HAP-1 (cell line): ENCODE measurements at places on chromosomes 7 and 10.

DNA sequence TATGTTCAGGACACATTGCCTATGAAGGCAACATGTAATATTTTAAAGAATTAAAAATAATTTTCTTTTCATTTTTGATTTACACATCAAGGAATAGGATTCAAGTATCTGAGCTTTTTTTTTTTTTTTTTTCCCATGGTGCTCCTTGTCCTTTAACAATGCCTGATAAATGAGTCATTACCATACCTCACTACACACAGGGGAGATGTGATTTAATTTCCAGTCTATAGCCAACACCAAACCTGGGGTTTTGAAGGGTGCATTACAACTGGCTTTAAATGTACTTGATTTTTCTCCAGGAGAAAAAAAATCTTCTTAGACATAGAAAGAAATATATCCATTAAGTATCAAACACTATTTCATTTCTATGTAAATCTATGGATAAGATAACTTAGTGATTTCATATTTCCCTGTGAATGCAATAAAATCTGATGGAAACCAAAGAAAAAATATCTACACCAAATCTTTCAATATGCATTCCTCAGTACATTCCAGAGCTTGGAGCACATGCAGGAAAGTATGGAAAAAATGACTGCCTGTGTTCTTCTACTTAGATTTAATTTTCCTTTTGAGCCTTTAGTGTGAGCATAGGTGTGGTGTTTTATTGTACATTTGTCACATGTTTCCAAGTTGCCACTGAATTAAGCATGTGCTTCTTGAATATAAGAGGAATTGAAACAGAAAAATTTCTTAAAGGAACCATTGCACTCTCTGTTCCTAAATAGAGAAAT is 204.8 kb upstream of the MEOX2 start:
- DNase-seq = no peak

DNA sequence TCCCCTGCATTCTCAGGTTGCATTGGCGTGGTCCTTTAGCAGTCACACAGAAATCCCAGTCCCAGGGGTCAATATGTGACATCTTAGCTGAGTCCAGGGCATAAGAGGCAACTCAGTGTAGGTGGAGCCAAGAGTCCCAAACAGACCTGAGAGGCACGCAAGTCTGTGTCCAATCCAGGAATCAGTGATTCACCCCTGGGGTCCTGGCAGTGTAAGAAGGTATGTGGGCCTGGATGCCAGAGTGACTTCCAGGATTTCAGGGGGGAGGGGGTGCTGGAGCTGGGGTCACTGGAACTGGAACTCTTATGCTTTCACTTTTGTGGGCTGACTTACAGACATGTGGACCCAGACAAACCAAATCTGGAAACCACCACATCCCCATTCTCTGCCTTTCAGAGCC is 26.8 kb downstream of the FRMPD2 start:
- DNase-seq = no peak

DNA sequence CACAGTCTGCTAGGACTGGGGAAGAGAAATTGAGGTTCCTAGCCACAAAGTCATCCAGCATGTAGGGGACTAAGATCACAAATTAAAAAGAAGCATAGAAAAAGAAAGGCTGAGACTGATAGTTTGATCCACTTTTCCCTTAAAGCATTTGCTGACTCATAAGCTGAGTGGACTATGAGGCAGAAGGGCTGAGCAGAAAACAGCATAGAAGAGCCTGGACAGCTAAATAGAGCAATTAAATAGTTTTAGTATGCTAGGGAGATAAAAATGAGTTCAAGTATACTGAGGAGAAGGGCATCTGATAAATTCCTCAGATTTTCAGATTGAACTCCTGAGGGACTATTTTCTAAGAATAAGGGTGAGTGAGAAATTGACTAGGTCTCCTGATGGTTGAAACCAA is 155.9 kb upstream of the EGR2 start:
- no peak for DNase-seq

DNA sequence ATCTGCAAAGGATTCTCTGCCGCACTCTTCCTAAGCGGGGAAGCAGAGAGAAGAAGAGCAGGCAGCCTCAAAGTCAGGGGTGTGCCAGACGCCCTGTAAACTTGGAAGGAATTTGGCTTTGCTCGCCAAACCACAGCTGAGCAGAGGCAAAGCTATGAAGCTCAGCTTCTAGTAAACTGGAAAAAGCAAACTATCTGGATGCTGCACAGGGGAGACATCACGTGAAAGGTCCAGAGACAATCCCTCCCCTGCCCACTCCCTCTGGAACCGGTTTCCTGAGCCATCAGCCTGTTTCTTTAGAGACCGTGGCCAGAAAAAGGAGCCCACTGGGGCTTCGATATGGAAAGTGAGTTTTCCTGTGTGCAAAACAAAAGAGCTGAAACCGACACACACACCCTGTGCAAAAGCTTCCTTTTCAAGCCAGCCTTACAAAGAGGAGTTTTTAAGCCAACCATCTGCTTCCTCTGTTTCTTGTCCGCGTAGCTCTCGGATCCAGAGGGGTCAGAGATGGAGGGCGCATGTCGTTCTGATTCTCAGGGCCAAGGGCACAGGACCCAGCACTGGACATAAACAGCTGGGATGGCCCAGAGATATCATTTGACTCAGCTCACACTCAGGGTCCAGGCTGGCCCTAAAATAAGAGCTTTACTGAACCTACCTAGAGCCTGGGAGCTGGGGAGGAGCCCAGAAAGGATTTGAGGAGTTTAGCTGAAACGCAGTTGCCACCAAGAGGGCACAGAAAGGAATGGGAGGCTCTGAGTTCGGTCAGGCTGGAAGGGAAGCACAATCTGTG is 58.2 kb upstream of the DNAAF5 start:
- no peak for DNase-seq

DNA sequence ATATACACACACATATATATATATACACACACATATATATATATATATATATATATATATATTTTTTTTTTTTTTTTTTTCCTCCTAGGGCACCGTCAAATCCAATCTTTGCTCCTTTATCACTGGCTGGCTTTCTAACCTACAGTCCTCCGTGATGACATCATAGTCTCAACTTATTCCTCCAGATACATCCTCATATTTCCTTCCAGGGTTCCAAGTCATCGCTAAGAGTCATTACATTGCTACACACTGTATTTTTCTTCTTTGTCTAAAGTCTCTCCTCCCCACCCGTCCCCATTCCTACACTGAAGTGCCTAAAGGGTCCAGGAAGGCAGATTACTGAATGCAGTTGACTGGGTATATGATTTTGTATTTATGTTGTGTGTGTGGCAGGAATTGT is 1.1 kb upstream of the FAM200A start:
- DNase-seq = no peak

DNA sequence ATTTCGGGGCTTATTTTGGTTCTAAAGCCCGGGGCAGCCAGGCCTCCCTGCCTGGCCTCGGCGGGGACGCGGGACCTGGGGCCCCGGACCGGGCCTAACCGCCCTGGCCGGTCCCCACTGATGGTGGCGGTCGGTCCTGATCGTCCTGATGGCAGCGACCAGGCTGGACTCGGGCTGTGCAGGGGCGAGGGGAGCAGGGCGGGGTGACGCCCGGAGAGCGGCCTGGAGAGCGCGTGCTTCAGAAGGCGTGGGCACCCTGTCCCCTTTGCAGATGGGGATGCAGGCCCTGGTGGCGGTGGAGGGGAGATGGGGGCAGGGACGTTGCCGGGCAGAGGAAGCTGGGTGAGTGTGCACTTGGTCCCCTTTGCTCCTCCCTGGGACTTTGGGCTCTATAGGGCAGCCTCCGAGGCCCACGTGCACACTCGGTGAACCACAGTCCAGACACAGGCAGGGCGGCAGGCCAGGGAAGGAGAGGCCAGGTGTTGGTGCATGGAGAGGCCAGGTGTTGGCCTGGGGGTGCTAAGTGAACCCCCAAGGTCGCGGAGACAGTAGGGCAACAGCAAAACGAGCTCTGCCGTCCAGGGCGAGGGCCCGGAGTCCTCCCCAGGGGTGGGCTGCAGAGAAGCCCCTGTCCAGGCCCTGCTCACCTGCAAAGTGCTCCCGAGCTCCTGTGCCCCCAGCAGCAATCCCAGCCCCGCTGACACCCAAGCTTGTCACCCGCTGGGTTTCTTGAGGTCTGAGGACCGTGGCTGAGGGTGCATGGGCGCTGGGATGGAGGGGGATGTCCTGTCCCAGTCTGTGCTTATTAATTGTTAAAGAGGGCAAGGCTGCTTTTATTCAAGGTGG is 42.4 kb upstream of the FAM20C start:
- peak; percentile 14 for DNase-seq

DNA sequence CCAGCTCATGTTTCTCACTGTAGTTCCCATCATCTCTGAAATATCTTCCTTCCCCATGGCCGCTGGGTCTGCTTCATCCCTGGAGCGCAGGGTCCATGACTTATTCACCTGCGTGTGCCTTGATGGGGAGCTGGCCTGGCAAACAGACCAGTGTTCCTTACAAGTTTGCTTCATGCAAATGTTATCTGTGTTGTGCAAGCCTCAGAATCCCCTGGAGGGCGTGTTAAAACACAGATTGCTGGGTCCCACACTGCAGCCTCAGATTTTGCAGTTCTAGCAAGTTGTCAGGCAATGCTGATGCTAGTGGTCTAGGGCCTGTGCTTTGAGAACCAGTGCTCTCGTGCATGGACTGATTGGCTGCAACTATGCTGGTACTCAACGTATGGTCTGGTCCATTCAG is 7.2 kb upstream of the DMBT1 start:
- DNase-seq = no peak

DNA sequence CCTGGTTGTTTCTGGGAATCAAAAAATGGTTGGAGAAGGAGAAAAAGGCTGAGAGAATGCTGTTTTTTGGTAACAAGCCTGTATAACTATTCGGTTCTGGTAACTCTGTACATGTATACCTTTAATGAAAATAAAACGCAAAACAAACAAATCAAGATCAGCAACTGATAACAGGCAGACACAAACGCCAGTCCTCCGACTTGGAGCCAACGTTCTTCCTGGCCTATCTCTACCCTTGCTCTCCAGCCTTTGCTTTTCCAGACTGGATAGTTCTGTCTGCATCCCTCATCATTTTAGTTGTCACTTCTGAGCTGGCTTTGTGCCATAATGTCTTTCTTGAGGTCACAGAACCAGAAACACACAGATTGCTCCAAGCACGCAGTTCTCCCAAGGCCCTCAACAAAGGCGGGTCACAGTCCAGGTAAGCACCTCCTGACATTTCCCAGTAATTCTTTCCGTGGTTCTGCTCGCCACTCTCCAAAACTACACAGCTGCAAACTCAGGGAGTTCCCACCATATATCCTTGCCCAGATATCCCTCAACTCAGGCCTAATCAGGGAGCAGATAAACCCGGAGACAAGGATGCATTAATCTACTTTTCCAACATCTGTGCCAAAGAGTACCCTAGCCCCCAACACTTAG is 20.2 kb downstream of the HIP1 start:
- no peak for DNase-seq

DNA sequence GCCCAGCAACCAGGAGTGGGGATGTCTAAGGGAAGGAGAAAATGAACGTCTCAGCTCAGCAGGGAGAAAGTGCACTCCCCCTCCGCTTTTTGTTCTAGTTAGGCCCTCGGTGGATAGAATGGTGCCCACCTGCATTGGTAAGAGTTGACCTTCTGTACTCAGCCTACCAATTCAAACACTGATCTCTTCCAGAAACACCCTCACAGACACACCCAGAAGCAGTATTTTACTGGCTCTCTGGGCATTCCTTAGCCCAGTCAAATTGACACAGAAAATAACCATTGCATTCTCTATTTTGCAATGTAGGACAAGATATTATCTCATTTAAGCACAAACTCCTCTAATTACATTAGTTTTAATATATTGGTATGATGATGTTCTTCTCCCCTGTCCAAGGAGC is 106.1 kb upstream of the C7orf33 start:
- no peak for DNase-seq

- peak; percentile 14 for DNase-seq
These were observed 44.0 kb upstream of the HPSE2 start for GRCh38 chr10:99279626-99280111.

DNA sequence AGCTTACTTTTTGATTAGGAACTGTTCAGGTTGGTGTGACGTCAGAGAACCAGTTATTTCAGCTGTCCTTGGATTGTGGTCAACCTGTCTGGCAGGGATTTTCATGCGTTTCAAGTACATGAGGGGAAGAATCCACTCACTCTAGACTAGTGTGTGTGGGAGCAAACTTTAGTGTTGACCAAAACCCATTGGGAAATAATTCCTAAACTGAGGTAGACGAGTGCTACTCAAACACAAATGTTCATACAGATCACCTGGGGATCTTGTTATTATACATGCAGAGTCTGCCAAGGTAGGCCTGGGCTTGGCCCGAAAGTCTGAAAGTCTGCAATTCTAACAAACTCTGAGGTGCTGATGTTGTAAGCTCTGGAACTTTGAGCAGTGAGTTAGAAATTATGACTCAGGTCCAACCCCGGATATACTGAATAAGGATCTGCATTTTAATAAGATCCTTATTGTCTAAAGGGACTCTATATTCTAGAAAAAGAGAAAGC is 111.1 kb upstream of the CREB5 start:
- no peak for DNase-seq

GRCh38 chr7:131166066-131166465 is 161.6 kb upstream of the MKLN1 start:
- DNase-seq = no peak

DNA sequence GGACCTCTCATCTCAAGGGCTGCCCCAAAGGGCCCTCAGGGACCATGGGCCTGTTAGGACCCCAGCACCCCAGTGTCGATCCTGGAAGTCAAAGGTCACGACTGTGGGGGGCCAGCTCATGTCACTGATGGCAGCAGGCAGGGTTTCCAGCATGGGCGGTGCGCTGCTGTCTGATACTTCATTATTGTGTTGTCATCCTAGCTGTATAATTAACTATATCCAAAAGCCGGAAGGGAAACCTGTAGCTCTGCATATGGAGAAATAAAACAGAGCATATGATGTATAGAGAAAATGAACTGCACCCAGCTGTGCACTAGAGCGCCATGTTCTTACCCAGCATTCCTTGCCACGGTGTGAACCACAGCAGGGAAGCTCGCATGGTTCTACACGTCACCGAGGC is 196.3 kb downstream of the EBF3 start:
- no peak for DNase-seq

DNA sequence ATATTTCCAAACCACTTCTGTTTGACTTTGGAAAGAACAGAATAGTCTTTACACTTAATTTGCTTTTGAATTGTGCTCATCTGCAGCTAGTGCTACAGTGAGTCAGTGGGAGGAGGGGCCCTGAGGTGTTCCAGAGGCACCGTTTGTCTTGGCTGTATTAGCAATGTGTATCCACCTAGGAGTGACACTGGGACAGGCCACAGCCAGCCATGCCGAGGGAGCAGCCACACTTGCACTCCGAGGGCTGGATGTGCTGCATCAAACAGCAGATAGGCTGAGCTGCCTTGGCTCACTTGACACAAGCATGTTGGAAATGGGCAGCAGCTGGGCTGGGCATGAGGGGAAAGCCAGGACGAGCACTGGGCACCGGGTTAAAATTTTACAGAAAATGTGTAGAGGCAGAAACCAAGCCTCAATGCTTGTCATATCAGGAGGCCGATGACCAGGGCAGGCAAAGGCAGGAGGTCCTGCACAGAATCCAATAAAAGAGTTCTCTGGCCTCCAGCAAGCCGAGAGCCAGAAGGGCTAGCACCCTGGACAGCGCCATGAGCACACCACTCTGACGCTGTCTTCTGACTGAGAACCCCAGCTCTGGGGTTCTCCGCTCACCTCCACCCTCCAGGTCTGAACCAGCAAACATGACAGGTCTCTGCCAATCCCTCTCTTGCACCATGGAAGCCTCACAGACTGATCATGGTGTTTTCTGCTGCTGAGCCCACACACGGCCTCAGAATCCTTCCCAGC is 163.3 kb downstream of the GRID1 start:
- no peak for DNase-seq
